ENCODE measurements at places on chromosomes 7 and 10.

GRCh38 chr7:35596061-35596460 lies 98.9 kb downstream of the HERPUD2 start:
- no peak for DNase-seq

DNA sequence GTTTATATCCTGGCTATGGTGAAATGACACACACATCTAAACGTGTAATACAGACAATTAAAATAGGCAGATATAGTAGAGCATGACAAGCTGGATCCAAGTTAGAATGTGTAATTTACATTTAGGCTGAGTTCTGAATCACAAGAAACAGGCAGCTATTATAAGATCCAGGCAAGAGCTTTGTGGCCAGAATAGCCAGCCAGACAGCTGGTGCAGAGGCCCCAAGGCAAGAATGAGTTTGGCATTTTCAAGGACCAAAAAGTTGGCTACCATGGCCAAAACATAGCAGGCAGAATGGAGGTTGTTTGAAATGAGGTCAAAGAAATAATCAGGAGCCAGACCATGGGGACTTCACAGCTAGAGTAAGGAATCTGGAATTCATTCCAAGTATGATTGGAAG lies 281.7 kb downstream of the MTERF1 start:
- DNase-seq = no peak

DNA sequence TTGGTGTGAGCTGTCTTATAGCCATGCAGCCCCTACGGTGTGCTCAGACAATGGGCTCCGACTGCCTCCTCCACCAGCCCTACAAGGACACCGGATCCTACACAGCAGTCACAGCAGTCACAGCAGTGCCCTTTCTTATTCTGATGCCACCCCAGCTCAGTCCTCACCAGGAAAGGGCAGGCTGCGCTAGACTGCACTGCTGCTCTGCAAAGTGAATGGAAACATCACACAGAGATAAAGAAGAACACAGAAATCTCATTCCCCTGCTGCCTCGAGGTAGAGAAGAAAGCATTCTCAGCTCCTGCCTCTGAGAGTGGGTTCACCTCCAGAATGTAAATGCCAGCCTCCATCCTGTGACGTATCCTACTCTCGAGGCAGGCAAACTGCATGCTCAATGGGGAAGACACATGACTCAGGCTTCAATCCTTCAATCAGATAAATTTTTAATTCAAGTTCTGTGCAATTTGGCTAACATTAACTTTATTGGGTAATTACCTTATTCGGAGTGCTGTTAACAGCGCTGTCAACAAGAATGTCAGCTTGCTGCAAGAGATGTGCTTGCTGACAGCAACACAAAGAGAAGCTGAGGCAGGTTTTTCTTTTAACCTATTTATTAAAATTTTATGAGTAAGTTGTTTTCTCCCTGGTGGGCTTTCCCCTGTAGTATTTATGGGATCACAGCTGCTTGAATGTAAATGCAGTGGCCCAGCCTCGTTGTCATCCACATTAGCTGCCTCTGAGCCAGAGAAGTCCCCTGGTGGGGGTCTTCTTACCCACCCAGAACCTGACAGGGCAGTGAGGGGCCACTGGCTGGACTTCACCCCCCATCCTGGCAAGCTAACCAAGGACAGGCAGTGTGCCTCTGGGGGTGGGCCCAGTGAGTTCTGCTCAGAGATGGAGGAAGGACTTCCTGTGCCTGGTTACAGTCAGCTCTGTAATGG lies 241.3 kb upstream of the KMT2E start:
- no peak for DNase-seq

GRCh38 chr7:36114355-36114754 lies 38.7 kb upstream of the EEPD1 start:
- DNase-seq = no peak

GRCh38 chr7:156962145-156962544 lies 12.6 kb downstream of the NOM1 start:
- DNase-seq = no peak

GRCh38 chr7:117937753-117938483 lies 64.7 kb upstream of the CTTNBP2 start:
- no peak for DNase-seq
